ENCODE measurements at places on chromosomes 12 and 14.
A peak's percentile ranks its signal among the peaks of the same experiment; 100 is the strongest.

GRCh38 chr12:128771681-128772080 is 52.1 kb downstream of the SLC15A4 start:
- H3K4me3 ChIP-seq, result no peak overlapping the region
- no peak for DNase-seq
- no peak overlapping the region for H3K27ac ChIP-seq
- H3K36me3 ChIP-seq, result no peaks in the 10 kb centered on the region
- no peaks in the 10 kb centered on the region for H3K27me3 ChIP-seq

DNA sequence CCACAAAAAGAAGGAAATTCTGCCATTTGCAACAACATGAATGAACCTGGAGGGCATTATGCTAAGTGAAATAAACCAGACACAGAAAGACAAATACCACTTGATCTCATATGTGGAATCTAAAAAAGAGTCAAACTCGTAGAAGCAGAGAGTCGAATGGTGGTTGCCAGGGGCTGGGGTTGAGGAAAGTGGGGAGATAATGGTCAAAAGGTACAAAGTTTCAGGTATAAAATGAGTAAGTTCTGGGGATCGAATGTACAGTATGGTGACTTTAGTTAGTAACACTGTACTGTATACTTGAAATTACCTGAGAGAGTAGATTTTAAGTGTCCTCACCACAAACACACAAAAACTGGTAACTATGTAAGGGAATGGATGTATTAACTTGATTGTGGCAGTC is 129.4 kb downstream of the PPM1H start:
- no peak overlapping the region for H3K27ac ChIP-seq
- H3K36me3 ChIP-seq, result no peaks in the 10 kb centered on the region
- no peaks in the 10 kb centered on the region for H3K27me3 ChIP-seq
- H3K4me3 ChIP-seq, result no peak overlapping the region

DNA sequence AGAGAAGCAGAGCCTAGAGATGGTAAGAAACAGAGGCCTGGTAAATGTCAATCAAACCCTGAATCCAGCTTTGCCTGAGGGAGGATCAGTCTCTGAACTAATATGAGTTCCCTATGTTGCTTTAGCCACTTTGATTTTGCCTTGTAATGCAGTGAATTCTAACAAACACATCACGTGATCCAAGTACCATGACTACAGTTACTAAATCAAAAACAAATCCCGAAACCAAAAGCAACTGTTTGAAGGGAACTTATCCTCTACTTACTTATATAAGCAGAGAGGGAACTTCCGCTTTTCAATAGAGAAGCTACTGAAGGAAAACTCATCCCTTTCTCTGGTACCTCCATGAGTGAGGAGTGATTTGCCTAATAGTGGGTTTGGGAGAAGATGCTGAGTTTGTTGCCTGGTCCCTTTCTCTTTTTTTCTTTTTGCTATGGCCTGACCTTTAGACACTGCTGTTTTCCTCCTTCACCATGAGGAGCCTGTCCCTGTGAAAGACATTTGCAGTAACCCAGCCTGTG is 7.7 kb upstream of the PPTC7 start:
- no peaks in the 10 kb centered on the region for H3K36me3 ChIP-seq
- no peak overlapping the region for H3K4me3 ChIP-seq
- peak overlapping the region; percentile 46 for H3K27ac ChIP-seq
- H3K4me1 ChIP-seq, result no peaks in the 10 kb centered on the region
- DNase-seq, result no peak

- no peak for DNase-seq
- no peaks in the 10 kb centered on the region for H3K27me3 ChIP-seq
Observed at GRCh38 chr14:61547186-61548069, 147.9 kb upstream of the HIF1A start.

DNA sequence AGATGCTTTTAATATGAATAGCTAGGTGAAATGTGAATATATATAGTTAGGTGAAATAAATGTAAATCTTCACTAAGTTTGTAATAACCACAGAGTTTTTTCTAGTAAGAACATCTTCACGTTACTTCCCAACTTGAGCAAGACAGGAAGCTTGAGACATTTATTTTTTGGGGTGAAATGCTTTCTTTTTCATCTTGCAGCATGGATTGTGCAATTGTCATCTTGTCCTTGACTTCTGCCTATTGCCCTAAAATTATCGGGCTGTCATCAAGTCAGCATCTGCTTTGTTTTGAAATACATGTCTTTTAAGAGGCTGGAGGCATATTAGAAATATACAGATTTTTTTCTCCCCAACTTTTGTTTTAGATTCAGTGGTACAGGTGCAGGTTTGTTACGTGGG is 433.9 kb downstream of the PCNX1 start:
- peaks cover 12% of the 10 kb centered on the region for H3K4me1 ChIP-seq
- H3K36me3 ChIP-seq, result no peaks in the 10 kb centered on the region
- no peak overlapping the region for H3K27ac ChIP-seq
- H3K4me3 ChIP-seq, result no peak overlapping the region

- peak; percentile 26 for DNase-seq
- H3K4me3 ChIP-seq, result no peak overlapping the region
- no peaks in the 10 kb centered on the region for H3K27me3 ChIP-seq
- H3K27ac ChIP-seq, result no peak overlapping the region
- H3K4me1 ChIP-seq, result no peaks in the 10 kb centered on the region
- H3K36me3 ChIP-seq, result no peaks in the 10 kb centered on the region
Observed at GRCh38 chr12:49893753-49894750, 9.6 kb downstream of the FAIM2 start.

DNA sequence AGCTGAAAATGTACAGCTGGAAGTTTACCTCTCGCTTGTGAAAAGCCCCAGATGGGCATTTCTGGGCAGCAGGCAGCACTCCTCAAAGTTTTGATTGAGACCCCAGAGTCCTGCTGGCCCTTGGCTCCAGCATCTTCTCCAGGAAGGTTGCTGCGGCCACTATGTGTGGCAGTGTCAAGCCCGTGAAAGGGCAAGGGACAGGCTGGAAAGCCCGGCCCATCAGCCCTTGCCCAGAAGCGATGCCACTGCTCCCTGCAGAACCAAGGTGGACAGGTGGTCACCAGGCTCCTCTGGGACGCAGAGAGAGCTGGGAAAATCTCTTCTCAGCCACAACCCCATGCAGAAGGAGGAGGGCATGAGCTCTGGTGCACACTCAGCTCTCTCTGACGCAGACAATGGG is 73.5 kb upstream of the BCL11B start:
- H3K27ac ChIP-seq, result no peak overlapping the region
- no peaks in the 10 kb centered on the region for H3K4me1 ChIP-seq
- H3K36me3 ChIP-seq, result no peaks in the 10 kb centered on the region
- DNase-seq, result no peak
- H3K4me3 ChIP-seq, result no peak overlapping the region

DNA sequence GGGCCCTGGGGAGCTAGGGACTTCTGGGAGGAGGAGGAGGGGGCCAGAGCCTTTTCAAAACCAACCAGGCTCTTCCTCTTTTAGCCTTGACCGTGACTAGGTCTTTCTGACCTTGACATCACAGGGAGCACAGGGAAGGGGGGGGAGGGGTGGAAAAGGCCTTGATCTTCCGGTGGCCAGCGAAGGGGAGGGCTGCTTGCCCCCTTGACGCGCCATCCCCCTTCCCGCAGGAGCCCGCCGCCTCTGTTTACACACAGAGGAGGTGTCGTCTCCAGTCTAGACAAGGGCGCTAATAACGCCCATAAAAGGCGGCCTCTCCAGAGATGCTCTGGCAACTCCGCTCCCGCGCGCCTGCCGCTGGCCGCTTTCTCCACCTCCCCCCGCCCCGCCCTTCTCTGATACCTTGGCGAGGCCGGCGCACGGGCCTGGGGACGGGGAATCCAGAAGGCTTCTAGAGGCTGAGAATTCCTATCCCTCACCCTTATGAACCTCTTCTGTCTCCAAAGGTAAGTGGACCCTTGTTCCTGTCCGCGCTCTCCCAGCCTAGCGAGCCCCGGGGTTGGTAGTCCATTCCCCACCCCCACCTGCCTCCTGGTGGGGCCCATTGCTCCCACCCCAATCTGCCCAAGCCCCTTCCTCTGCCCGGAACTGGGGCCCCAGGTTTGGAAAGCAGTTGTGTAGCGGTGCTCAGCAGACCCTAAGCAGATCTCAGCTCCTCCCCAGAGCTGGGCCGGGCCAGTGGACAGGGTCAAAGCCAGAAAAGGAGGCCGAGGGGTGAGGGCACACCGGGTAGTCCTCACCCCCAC is 4.9 kb upstream of the HOXC12 start:
- no peaks in the 10 kb centered on the region for H3K36me3 ChIP-seq
- peaks cover 80% of the 10 kb centered on the region for H3K27me3 ChIP-seq
- no peak overlapping the region for H3K4me3 ChIP-seq
- H3K4me1 ChIP-seq, result peaks cover 26% of the 10 kb centered on the region
- no peak for DNase-seq

- peaks cover 7% of the 10 kb centered on the region for H3K4me1 ChIP-seq
- peak; percentile 69 for DNase-seq
- peak within 1 kb of the TSS; percentile 61 for H3K27ac ChIP-seq
- H3K27me3 ChIP-seq, result peaks cover 34% of the 10 kb centered on the region
- peak within 1 kb of the TSS; percentile 52 for H3K4me3 ChIP-seq
Observed at GRCh38 chr12:51270067-51270950, at the start of gene SMAGP. Gene SMAGP (minus strand): TSS chr12:51270415. CDS start chr12:51269278, 1,137 bp downstream.

DNA sequence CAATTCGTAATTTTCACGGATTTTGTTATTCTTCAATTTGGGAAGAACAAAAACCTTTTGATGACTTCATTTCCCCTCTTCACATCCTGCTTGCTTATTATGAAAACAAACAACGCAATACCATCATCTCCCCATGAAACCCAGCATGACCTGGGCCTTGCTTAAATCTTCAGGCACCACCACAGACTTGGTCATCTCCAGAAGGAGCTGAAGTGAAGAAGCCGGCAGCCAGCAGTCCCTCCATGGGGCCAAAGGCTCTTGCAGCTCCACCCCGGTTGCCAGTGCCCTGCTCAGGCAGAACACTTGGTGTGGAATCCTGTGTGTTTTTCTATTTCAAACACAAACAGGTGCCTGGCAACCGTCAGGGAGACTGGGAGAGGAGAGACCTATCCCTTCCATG is 982.9 kb upstream of the TMEM132C start:
- no peaks in the 10 kb centered on the region for H3K36me3 ChIP-seq
- no peak overlapping the region for H3K27ac ChIP-seq
- H3K4me1 ChIP-seq, result no peaks in the 10 kb centered on the region
- DNase-seq, result no peak
- H3K27me3 ChIP-seq, result no peaks in the 10 kb centered on the region

GRCh38 chr12:64678248-64678647 is 68.0 kb downstream of the RASSF3 start:
- no peaks in the 10 kb centered on the region for H3K4me1 ChIP-seq
- H3K27ac ChIP-seq, result peak overlapping the region; percentile 81
- H3K4me3 ChIP-seq, result no peak overlapping the region
- H3K27me3 ChIP-seq, result no peaks in the 10 kb centered on the region
- DNase-seq, result no peak
- no peaks in the 10 kb centered on the region for H3K36me3 ChIP-seq

GRCh38 chr14:76305268-76305826 is 70.6 kb upstream of the ESRRB start:
- no peaks in the 10 kb centered on the region for H3K36me3 ChIP-seq
- no peak overlapping the region for H3K27ac ChIP-seq
- no peak overlapping the region for H3K4me3 ChIP-seq
- DNase-seq, result no peak
- no peaks in the 10 kb centered on the region for H3K4me1 ChIP-seq
- H3K27me3 ChIP-seq, result no peaks in the 10 kb centered on the region

- DNase-seq, result no peak
- H3K4me3 ChIP-seq, result no peak overlapping the region
- no peaks in the 10 kb centered on the region for H3K36me3 ChIP-seq
- H3K27ac ChIP-seq, result no peak overlapping the region
- H3K27me3 ChIP-seq, result no peaks in the 10 kb centered on the region
Observed at GRCh38 chr12:46942579-46942978, 116.8 kb upstream of the SLC38A4 start.

DNA sequence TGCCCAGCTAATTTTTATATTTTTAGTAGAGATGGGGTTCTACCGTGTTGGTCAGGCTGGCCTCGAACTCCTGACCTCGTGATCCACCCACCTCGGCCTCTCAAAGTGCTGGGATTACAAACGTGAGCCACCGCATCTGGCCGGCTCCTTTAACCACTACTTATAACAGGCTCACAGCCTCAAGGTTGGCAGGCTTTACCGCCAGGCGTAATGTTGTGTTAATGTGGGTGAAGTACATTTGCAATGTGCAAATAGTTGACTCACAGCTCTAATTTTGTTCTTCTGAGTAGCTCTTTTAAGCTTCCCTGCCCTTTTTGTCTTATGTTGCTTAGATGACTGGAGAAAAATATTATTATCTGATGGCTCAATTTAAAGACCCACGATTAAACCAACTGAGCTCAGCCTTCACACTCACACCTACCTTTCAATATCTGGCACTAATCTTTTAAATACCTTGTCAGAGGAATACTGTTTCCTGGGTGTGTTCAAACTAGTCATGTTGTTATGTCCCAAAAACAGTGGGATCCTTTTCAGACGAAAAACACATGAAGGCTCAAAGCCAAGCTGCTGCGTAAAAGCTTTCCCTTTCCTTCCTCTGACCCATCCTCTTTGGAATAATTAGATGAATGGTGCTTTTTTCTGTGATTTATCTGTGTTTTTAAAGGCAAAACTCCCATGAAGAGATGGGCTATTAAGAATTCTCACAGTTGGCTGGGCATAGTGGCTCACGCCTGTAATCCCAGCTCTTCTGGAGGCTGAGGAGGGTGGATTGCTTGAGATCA is 57.2 kb upstream of the USP44 start:
- peak overlapping the region; percentile 48 for H3K27ac ChIP-seq
- H3K36me3 ChIP-seq, result no peaks in the 10 kb centered on the region
- no peak for DNase-seq
- H3K4me3 ChIP-seq, result no peak overlapping the region
- H3K4me1 ChIP-seq, result peaks cover 8% of the 10 kb centered on the region

DNA sequence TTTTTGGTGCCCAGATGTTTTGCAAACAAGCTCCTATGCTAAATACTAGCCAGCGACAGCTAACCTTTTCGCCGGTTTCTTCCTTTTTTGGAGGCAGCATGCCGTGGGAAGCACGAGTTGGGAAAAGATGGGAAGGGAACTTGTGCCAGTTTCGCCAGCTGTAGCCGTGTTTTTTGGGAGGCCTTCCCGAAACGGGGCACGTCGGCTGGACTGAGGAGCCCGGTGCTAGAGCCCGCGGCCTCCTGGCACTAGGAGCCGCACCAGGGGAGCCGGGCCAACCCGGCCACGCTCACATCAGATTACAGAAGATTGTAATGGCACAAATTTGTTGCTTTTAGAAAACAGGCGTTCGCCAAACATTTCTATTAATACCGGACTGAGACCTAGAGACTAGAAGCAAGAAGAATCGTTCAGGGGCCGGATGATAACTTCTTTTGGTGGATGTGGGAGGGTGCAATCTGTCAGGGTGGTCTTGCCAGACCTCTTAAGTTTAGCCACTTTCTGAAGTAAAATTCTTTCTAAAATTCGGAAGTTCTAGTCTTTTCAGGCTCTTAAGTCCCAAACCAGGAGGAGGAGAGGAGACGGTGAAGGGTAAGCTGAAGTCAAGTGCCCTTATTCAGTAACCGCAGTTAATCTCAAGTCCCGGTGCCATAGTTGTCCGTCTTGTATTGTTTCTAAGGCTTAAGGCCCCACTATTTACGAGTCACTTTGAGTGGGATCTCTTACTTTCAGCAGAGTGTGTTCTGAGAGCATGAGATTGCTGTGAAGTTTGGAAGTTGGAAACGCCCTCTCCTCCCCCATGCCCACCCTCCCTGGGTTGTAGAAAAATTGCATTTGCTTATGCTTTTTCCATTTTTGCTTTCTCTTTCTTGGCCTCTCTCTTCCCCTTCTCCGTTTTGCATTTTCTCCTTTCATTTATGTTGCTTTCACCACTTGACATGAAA is 1.3 kb downstream of the RASSF3 start:
- peak; percentile 80 for DNase-seq
- no peaks in the 10 kb centered on the region for H3K36me3 ChIP-seq
- H3K27me3 ChIP-seq, result no peaks in the 10 kb centered on the region
- peak overlapping the region; percentile 92 for H3K27ac ChIP-seq

- no peak overlapping the region for H3K27ac ChIP-seq
- no peaks in the 10 kb centered on the region for H3K36me3 ChIP-seq
- no peaks in the 10 kb centered on the region for H3K4me1 ChIP-seq
- H3K27me3 ChIP-seq, result no peaks in the 10 kb centered on the region
- DNase-seq, result no peak
Observed at GRCh38 chr14:70666361-70666686, 24.6 kb downstream of the TTC9 start.

Data from sigmoid colon (tissue), 7 donors.